A549 (cell line): ENCODE measurements at places on chromosomes 12 and 14.
A peak's percentile ranks its signal among the peaks of the same experiment; 100 is the strongest.

DNA sequence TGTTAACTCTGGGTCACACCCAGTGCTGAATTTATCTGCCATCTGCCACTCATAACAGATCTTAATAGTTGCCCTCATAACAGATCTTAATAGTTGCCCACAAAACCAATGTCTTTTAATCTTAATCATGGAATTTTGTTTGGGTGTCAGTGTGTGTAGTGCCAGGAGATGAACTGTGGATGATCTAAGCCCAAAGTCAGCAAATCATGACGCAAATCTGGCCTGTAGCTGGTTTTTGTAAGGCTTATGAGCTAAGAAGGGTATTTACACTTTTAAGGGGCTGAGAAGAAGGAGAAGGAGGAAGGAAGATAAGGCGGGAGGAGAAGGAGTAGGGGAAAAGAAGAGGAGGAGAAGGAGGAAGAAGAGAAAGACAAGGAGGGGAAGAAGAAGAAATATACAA lies 10.0 kb upstream of the IL26 start:
- DNase-seq = no peak

DNA sequence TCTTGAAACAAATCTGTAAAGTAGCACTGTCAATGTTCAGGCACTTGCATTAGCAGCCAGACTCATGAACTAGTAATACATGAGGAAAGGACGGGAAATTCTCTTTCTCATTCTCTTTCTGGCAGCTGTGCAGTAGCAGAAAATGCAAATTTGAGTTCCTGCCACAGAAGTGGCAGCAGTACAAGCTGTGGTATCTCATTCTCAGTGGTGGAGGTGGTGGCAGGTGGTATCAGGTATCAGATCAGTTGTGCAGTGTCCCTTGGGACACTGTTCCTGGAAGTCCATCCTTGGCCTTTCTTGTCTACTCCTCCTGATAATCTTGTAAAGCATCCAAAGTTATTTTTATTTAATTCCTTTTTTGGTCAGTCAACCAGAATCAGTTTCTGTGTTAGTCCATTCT lies 103.0 kb downstream of the C12orf42 start:
- DNase-seq = no peak

GRCh38 chr14:74161526-74162158 lies 76.9 kb downstream of the LIN52 start:
- no peak for DNase-seq

- peak; percentile 82 for DNase-seq
Measured at GRCh38 chr12:92602476-92602875, 100.3 kb upstream of the PLEKHG7 start.
